ENCODE measurements at places on chromosomes 7 and 10.

- H3K4me3 ChIP-seq: no peak overlapping the region
- no peak for DNase-seq
- H3K27me3 ChIP-seq: no peaks in the 10 kb centered on the region
These were observed 88.9 kb downstream of the IPMK start for GRCh38 chr10:58178811-58179210.

GRCh38 chr7:76330261-76330660, 27.8 kb downstream of the HSPB1 start:
- DNase-seq: no peak
- H3K27me3 ChIP-seq: no peaks in the 10 kb centered on the region
- H3K27ac ChIP-seq: peak overlapping the region; percentile 18
- H3K4me1 ChIP-seq: peaks cover 18% of the 10 kb centered on the region
- H3K36me3 ChIP-seq: peaks cover 95% of the 10 kb centered on the region

DNA sequence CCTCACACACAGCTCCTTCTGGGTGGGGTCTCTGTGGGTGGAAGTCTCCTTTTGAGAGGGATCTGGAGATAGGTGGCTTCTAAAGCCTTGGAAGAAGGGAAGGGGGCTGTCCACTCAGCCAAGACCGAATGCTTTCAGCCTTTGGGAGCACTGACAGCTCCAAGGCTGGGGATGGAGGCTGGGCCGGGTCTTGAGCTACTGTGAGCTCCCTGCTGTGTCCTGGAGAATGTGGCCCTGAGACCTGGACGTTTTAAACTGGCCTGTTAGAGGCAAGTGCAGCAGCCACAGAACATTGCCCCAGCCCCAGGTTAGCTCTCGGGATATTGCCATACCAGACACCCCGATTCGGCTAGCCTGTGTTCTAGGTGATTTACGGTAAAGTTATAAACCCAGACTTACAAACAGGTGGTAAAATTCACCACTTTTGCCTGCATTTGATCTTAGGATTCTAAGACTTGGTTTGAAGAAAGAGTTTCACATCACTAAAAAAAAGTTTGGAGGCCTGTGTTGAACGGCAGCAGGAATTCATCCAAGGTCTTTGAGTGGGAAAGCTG, 548.5 kb upstream of the FOXK1 start:
- H3K4me1 ChIP-seq: no peaks in the 10 kb centered on the region
- H3K27ac ChIP-seq: no peak overlapping the region
- no peaks in the 10 kb centered on the region for H3K36me3 ChIP-seq

GRCh38 chr10:110744782-110745181, 100.6 kb downstream of the RBM20 start:
- no peak overlapping the region for H3K27ac ChIP-seq
- H3K36me3 ChIP-seq: no peaks in the 10 kb centered on the region

DNA sequence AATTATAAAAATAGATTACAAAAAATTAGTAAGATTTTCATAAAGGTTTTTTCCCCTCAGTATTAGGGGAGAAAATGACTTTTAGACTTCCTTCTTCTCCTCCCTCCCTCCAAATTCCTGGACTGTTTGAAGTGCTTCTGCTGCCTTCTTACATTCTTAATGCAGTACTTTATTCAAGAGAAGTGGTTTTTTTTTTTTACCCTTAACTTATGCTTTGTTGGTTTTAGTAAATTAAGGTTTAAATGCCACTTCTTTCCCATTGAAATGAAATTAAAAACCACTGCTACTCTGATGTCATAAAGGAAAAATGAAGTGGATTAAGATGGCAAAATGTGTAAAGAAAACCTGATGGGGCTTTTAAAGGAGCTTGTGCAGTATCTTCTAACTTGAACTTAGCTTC, 140.7 kb downstream of the VTI1A start:
- H3K4me3 ChIP-seq: no peak overlapping the region
- no peaks in the 10 kb centered on the region for H3K36me3 ChIP-seq
- H3K27ac ChIP-seq: no peak overlapping the region
- no peak for DNase-seq
- H3K4me1 ChIP-seq: no peaks in the 10 kb centered on the region

DNA sequence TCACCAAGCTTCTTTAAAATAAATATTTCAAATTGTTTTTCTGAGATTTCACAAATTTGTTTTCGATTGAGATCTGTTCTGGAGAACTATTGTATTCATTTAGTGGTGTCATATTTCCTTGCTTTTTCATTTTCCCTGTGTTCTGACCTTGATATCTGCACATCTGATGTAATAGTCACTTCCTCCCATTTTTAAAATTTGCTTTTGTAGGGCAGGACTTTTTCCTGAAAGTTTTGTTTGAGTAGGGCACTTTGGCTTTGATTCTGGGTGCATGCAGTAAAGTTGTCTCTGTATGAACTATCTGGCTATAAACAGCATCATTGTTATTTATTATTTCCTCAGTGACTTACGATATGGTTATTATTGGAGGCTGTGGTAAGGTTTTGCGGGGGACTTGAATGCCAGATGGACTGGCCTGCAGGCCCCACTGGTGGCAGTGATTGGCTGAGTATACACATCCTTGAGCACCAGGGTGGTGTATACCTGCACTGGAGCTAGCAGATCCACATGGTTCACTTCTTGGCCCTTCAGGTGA, 83.6 kb downstream of the CSTF2T start:
- H3K4me1 ChIP-seq: no peaks in the 10 kb centered on the region
- no peak for DNase-seq
- H3K27me3 ChIP-seq: no peaks in the 10 kb centered on the region
- H3K4me3 ChIP-seq: no peak overlapping the region

GRCh38 chr10:132296666-132297443, 10.9 kb downstream of the STK32C start:
- no peak for DNase-seq
- peaks cover 19% of the 10 kb centered on the region for H3K4me1 ChIP-seq
